Stimulated activated CD8-positive, alpha-beta memory T cell treated with anti-CD3 and anti-CD28 coated beads, Interleukin-4, amount 100 ng/mL, for 4 hours (primary cell): ENCODE measurements at places on chromosomes 3 and 15.

- DNase-seq, result no peak
These were observed 75.6 kb downstream of the MCTP2 start for GRCh38 chr15:94306700-94307650.

GRCh38 chr3:55636300-55637195 lies 149.4 kb upstream of the WNT5A start:
- DNase-seq, result no peak

GRCh38 chr3:191566469-191566868 lies 105.5 kb downstream of the PYDC2 start:
- no peak for DNase-seq

DNA sequence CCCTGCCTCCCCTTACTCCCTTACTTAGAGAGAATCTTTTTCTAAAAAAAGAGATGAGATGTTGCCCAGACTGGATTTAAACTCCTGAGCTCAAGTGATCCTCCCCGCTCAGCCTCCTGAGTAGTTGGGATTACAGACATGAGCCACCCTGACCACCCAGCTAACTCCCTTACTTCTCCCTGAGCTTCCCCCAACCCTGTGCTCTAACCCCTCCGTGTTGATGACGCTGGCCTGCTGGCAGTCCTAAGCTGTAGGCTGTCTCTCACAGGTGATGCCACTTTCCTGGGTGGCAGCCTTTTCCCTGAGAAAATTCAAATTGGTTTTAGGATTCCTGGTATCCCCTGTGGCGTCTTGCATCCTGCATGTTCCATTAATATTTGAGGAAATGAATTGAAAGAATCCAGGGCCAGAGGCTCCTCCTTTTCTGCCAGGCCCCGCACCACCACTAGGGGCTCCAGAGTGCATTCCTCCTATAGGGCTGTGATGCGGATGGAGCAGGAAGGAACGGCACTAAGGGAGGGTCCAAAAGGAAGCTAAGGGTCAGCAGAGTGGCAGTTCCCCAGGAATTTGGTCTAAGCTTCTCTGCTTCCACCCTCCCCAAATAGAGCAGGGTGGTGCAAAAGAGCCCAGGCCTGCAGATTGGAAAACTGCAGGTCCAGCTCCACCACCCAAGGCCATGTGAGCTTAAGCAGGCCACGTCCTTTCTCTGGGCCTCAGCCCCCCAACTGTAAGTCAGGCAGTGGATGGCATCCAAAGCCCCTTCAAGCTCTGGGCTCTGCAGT lies 101.1 kb downstream of the DAPK2 start:
- DNase-seq, result peak; percentile 48

- no peak for DNase-seq
These were observed 143.1 kb upstream of the TBL1XR1 start for GRCh38 chr3:177340243-177340830.

DNA sequence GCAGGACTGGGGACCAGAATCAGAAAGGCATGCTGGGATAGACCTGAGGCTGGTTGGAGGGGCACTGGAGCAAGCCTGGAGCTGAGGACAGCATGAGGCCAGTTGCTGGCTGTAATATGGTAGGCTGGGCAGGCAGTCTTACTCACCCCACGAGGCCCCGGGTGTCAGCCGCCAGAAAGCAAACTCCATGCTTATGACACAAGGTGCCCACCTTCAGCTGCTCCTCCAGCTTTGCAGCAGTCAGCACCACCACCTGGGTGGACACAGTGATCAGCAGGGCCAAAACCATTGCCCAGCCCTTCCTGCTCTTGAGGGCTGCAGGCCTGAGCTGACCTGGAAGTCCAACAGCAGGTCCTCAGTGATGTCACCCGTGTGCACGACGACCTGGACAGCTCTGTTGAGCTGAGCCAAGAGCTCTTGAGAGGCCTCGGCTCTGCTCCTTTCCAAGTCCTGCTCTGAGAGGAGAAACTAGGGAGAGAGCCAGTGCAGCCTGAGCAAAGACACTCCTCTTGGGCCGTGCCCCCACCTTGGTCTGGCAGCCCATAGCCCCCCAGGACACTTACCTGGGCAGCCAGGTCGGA lies 747 bp downstream of the UBA7 start:
- DNase-seq, result no peak

DNA sequence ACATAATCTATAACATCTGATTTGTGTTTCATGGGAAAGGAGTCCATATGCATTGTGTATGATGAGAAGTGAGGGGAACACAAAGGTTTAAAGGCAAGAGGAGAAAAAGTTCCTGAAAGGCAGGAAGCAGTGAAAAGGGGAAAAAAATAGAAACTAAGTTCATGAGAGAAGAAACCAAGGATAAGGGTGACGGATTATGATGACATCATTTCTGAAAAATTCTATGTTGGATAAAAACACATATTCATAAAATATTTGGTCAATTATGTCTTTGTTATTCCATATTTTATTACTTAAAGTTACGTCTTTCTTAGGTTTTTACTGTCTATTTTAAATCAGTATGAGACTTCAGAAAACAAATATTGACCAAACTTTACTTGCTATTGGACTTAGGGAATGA lies 48.6 kb upstream of the CP start:
- no peak for DNase-seq

- no peak for DNase-seq
These were observed 41.0 kb upstream of the PRICKLE2 start for GRCh38 chr3:64266065-64266931.

DNA sequence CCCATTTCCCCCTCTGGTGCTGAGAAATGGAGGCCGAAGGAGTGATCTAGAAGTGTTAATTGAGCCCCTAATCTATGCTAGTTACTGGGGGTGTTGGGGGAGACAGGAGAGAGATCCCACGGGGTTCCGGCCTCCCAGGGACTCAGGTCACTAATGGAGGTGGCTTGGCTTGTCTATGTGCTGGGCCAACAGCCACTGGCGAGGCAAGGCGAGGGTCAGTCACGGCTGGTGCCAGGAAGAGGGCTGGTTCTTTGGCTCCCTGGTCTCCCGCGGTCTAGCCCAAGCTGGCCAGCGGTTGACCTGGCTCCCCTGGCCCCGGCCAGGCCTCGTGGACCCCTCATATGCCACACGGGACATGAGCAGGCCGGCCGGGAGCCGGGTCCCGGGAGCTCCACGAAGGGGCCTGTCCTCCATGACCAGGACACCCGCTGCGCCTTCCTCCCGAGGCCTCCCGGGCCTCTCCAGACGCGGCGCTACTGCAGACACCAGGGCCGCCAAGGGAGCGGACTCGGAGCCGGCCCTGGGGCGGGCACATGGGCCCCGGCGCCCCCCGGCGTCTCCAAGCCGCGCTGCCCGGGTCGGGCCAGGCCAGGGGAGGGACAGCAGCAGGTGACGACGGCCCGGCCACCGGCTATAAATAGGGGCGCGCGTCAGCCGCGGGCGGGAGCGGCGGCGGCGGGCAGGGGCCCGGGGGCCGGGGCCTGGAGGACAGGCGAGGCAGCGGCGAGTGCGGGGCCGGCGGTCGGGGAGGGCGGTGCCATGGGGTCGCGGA lies at the start of gene ALPK3:
Gene ALPK3, plus strand, starts transcription at position 663 of the 772 bp plus-strand sequence. Its CDS starts 97 bp downstream, at position 760.
- DNase-seq, result no peak

- DNase-seq, result no peak
These were observed 35.9 kb upstream of the SPRED1 start for GRCh38 chr15:38216763-38217162.

DNA sequence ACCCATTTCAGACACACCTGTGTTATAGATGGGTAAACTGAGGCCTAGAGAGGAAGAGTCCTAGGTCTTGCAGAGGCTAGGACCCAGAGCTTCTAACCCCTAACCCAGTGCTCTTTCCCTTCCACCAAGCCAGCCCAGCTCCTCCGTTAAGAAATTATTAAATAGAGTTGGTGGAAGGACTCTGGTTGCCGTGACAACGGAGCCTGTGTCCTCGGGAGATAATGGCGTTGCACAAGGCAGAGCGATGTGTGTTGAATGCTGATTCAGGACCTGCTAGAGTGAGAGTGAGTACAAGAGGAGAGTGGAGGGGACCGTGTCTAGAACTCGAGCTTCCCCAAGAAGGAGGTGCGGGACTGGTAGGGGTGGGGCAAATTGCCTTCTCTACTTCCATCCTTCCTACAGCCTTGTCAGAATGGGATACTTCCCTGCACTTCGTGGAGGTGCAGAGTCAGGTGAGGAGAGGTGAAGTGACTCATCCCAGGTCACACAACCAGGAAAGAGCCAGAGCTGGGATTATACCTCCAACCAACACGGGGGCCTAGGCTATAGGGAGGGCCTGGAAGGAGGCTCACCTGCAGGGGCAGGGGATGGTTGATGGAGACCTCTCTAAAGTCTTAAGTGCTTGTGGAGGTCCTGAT lies 8.6 kb downstream of the SLC6A1 start:
- no peak for DNase-seq

- no peak for DNase-seq
These were observed 511.0 kb downstream of the GRM7 start for GRCh38 chr3:7371693-7372572.

DNA sequence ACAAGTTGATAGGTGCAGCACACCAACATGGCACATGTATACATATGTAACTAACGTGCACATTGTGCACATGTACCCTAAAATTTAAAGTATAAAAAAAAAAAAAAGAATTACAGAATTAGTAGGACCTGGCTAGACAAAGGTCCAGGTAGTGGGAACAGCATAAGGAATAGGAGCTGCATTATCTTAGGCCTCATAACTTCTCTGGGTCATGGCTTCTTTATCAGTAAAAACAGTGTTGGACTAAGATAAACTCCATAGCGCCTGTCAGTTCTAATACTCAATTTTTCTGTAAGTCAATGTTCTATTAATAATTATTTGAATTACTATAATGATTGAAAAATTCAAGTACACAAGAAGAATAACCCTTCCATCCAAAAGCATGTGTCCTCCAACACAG lies 98.3 kb downstream of the HERC1 start:
- no peak for DNase-seq

- DNase-seq, result no peak
These were observed 245.0 kb upstream of the TOPAZ1 start for GRCh38 chr3:43996379-43997301.

- no peak for DNase-seq
These were observed 439.2 kb downstream of the MCTP2 start for GRCh38 chr15:94670438-94671034.

GRCh38 chr3:47910233-47910632 lies 106.0 kb downstream of the MAP4 start:
- DNase-seq, result no peak

GRCh38 chr3:139480585-139480984 lies 4.3 kb upstream of the RBP2 start:
- no peak for DNase-seq

GRCh38 chr15:36951731-36952247 lies 148.6 kb downstream of the MEIS2 start:
- DNase-seq, result no peak
